ENCODE measurements at places on chromosomes 4 and X.

GRCh38 chrX:49312176-49312575 is 8.7 kb downstream of the GAGE10 start:
- no peak for DNase-seq

GRCh38 chrX:41108007-41108406 is 22.8 kb downstream of the USP9X start:
- DNase-seq, result no peak

GRCh38 chr4:38805530-38806145 is 1.0 kb upstream of the TLR1 start:
- no peak for DNase-seq

DNA sequence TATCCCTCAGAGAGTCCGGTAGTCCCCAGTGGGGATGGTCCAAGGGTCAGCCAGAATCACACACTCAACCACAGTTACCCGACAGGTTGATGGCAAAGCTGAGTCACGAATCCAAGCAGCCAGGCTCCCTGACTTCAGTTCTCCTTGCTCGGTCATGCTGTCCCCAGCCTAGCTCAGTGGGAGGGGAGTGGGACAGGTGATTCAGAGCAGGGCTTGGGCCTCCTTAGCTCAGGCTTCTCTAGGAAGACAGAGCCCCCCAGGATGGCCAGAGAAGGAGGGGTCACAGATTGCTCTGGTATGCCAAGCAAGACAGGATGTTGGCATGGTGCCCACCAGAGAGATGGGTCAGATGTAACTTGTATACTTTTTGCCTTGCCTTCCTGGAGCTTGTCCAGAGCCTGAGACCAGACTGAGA is 66.5 kb downstream of the EFNB1 start:
- DNase-seq, result peak; percentile 4

- DNase-seq, result no peak
These were observed 11.7 kb upstream of the CXCL2 start for GRCh38 chr4:74110670-74111069.

DNA sequence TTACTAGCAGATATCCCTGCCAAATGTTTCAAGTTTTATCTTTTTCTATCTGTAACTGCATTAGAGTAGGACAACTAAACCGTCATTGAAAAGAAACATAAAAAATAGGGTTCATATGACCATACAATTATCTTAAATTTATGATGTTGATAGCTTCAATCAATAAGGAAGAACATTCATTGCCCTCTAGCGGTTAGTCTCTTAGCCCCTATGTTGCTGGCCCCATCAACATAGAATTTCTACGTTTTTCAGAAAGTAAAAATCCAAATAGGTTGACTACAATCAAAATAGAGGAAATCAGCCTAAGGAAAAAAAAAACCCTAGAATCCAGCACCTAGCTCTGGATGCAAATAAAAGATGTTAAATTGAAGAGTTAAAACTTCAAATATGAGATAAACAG is 225.1 kb upstream of the ITM2A start:
- no peak for DNase-seq

DNA sequence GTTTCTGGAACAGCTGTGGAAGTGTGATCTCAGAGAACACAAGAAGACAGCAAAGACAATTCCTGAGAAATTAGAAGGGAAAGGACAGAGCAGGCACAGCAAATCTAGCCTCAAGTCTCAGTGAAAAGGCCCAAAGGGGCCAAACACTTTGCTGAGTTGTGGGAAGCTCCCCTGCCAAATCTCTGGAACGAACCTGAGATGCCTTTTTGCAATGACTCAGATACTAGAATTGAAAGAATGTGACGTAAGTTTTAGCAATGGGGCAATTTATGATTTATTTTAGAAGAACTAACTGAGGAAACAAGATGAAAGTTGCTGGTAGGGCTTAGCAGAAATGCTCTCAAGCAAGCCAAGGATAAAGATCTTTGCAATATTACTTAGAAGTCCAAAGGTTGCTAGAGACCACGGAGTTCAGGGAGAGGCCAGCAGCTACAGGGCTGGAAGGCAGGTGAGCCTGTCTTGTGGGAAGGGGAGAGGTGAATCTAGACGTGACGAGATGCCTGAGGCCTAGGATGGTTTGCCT is 92.8 kb downstream of the AMELX start:
- no peak for DNase-seq

DNA sequence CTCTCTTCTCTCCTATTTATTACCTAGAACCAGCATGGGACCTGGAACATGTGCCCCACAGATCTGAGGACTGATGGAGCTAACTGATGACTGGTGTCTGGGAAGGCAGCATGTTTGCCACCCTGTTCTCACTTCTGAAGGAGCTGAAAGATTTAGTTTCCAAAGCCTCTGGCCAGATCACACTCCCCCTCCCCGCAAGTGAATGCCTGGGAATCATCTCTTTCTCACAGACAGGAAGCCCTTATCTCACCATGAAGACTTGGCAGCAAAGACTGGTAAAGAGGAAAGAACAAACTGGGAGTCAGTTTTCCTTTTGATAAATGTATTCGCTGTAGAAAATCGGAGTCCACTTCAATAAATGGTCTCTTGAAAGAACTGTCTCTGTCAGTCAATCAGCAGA is 21.0 kb upstream of the PCYT1B start:
- DNase-seq, result no peak

- DNase-seq, result no peak
These were observed 141.8 kb upstream of the PCDH18 start for GRCh38 chr4:137674066-137674465.

DNA sequence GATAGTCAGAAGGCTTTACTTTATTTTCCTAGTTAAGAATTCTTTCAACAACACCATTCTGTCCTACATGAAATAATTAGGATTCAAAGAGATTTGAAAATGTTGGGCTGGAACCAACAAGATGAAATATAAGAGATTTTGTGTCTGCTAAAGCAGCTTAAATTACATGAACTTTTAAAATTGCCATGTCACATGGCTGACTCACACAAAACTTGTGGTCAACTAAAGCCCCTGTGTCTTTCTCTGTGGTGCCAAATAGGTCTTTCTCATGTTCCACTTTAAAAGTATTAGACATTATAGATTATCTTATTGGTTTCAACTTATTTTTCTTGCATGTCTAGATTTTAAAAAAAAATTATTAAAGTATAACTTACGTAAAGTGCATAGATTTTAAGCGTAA is 60.8 kb upstream of the FHL1 start:
- DNase-seq, result peak; percentile 3

DNA sequence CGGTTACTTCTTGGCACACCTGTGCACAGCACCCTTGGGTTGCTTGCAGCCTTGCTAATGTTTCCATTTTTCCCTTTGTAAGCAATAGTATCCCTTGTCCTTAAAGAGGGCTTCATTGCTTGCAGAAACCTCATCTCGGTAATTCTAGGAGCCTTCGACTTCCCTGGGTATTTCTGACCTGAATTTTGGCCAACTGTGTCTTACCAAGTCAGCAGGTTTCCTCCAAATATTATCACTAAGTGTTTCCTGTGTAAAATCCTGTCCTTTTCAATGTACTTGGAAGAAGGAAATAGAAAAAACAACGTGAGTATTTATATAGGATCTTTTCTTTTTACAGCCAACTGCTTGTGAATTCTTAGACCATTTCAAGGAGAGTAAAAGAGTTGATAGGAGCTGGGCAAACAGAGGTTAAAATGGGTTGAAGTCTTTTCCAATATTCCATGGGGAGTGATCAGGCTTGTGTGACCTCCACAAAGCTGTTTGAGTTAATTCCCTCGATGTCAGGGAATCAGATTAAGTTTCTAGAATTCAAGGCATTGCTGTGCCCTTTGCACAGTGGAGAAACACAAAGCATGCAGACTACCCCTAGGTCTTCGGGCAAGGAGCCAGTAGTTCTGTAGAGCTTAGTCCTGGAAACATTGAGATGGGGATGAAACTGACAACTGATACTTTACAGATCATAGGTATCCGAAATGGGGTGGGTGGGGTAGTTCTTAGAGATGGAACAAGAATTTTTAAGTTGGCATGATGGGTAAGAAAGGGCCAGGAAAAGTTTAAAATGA is 209.9 kb downstream of the CPE start:
- DNase-seq, result no peak

- DNase-seq, result no peak
These were observed 156.7 kb downstream of the TRIML1 start for GRCh38 chr4:188295899-188296298.

GRCh38 chrX:110317061-110317819 is 645 bp downstream of the AMMECR1 start:
- no peak for DNase-seq

GRCh38 chr4:97911236-97911906 is 231.9 kb downstream of the STPG2 start:
- DNase-seq, result no peak

DNA sequence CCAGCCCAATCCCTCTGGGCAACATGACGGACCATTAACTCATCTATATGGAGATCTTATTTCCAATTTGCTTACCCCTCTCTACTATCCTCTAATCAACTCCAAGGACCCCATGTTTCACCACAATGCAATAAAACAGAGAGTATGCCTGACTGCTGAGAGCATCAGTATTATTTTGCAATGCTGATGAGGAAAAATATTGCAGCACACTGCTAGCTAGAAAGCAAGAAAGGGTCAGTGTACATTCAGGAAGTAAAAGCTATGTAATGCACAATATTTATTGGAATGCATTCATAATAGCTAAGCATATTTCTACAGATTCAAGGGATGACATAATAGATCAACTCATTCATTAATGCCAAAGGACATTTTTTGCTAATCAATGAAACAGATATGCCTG is 33.2 kb downstream of the ARAP2 start:
- DNase-seq, result no peak

- DNase-seq, result no peak
These were observed 103.6 kb downstream of the RAPGEF2 start for GRCh38 chr4:159206427-159206871.

DNA sequence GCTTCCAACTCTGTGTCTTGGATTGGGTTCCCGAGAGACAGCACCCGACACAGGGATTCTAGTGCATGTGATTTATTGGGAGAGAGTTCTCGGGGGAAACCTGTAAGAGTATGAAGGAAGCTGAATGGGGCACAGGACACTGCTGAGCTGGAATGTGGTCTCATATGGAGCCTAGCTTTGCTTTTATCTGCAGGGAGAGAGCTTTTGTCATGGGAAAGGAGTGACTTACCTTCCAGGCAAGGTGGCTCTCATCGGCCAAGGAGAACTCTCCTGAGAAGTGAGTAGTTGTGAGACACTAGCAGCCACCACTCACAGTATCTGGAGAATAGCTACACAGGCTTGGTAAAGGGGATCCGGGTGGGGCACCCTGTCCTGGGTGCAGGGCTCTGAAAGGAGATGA is 124.5 kb downstream of the NHS start:
- DNase-seq, result no peak

DNA sequence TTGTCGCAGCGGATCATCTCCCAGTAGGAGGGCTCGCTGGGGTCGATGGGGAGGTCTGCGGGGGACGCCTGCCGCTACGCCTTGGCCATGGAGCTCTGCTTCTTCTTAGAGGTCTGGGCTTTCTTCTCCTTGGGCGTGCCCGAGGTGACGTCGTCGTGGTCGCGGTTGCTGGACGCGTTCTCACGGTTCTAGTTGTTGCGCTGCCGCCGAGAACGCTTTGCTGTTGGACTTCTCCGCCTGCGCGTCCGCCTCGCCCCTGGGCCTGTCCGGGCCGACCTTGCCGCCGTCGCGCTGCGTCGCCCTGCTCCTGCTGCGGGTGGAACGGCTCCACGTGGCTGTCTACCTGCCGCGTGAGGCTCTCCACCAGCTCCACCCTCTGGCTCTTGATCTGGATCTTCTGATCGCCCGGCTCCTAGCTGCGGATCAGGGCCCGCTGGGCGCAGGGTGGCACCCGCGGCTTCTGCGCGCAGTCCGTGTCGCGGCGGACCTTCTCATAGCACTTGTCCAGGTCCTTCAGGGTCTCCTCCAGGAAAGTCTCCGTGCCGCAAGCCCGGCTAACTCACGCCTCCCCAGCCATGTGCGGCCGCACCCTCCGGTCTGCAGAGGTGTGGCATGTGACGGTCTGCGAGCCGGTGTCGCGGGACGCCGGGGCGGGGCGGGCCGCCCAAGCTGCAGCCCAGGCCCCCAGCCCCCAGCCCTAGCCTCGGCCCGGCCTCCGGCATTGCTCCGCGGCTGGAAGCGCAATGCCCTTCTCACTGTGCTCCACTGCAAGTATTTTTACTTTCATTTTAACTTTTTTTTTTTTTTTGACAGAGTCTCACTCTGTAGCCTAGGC is 40.5 kb upstream of the OGT start:
- no peak for DNase-seq

- DNase-seq, result no peak
These were observed 235.6 kb upstream of the HHIP start for GRCh38 chr4:144410230-144410783.

- DNase-seq, result no peak
These were observed 64.0 kb downstream of the SLC39A8 start for GRCh38 chr4:102281171-102281839.

DNA sequence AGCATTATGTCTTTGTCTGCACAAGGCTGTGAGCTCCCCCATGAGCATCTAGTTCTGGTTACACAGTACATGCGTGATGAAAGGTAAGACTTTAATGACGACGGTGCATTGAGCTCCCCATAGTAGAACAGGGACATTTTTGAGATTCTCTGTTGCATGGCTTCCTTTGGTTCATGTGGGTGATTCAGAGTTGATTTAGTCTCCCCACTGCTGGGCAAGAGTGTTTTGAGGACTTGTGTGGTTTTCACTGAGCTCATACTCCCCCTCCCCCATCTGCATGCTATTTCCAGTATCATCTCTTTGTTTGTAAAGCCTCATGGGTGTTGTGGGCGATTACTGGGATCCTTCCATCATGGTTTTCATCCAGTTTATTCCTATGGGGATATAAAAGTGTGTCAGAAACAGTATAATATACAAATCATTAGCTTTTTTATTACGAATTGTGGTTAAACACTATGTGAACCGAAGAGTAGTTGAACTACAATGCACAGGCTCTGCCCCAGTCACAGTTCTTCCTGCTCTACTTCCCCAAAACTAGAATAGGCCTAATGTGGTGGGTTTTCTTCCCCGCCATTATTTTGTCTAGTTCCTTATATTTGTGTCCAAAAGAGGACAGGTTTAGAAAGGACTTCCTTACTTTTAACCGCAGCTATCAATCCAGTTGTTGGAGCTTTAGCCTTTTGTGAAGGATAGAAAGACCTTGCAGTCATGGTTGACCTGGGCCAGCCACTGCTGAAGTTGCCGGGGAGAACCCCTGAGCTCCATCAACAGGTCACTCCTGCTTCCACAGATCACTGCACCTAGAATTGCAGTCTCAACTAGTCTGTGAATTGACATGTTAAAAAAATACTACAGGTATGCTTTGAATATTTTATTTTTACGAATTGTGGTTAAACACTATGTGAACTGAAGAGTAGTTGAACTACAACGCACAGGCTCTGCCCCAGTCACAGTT is 30.4 kb downstream of the KIT start:
- DNase-seq, result no peak

DNA sequence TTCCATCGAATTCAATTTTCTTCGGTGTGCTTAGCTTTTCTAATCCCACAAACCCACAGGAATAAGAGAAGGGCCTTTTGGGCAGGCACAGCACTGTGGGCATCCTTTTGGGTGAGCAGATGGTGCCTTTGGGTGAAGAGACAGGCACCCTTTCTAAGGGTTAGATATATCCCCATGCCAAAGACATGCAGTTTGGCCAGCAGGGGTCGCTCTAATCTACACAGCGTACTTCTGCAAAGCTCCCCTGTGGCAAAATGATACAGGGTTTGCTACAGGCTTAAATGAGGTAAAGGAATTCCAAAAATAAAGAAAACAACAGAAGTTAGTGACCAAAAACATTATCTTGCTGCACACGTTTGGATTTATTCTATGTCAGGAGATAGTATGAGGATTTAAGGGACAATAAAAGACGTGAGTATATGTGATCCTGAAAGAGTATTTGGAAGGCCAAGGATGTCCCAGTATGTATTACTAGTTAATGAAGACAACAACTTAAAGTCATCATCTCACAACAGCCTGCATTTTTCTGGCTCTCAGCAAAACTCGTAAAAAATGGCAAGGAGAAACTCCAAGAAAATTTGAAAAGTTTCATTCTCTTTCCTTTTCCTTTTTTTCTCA is 49.5 kb downstream of the PHEX start:
- DNase-seq, result peak; percentile 51

Measured in HTR-8/SVneo (cell line).